ENCODE measurements at places on chromosomes 7 and 10. TPM values are rescaled to one million over a fixed set of nuclear protein-coding genes. Genes with fewer than 3 reads are reported as not detected.

ANKRD2 gene
- not detected for total RNA-seq

NUDT13 gene
- 0.16 TPM for total RNA-seq

DRGX gene
- not detected for total RNA-seq

IFIT1B gene
- not detected for total RNA-seq

PNLIPRP3 gene
- not detected for total RNA-seq

MYH16 gene
- total RNA-seq: not detected

SPDYE11 gene
- not detected for total RNA-seq

EVX1 gene
- not detected for total RNA-seq

TAS2R41 gene
- total RNA-seq: not detected
